CD4-positive, alpha-beta T cell (primary cell): ENCODE measurements at places on chromosomes 7 and 10. TPM values are rescaled to one million over a fixed set of nuclear protein-coding genes. Genes with fewer than 3 reads are reported as not detected.

GRCh38 chr7:141118767-141119166 lies 44.9 kb downstream of the TMEM178B start:
- H3K4me3 ChIP-seq, result no peak overlapping the region
- DNase-seq, result no peak
- H3K4me1 ChIP-seq, result no peaks in the 10 kb centered on the region
- H3K27me3 ChIP-seq, result no peaks in the 10 kb centered on the region
- no peaks in the 10 kb centered on the region for H3K36me3 ChIP-seq

- no peaks in the 10 kb centered on the region for H3K27me3 ChIP-seq
- peaks cover 32% of the 10 kb centered on the region for H3K36me3 ChIP-seq
- no peak for DNase-seq
- H3K4me1 ChIP-seq, result no peaks in the 10 kb centered on the region
- no peak overlapping the region for H3K27ac ChIP-seq
- H3K4me3 ChIP-seq, result no peak overlapping the region
These were observed 198.8 kb downstream of the SFMBT2 start for GRCh38 chr10:7211857-7212577.

- no peaks in the 10 kb centered on the region for H3K4me1 ChIP-seq
- no peak for DNase-seq
- H3K27me3 ChIP-seq, result no peaks in the 10 kb centered on the region
- H3K4me3 ChIP-seq, result no peak overlapping the region
- H3K27ac ChIP-seq, result no peak overlapping the region
These were observed 26.1 kb upstream of the GPR26 start for GRCh38 chr10:123640016-123640535.

GRCh38 chr10:15238555-15239335 lies 70.3 kb upstream of the NMT2 start:
- no peak overlapping the region for H3K27ac ChIP-seq
- no peaks in the 10 kb centered on the region for H3K4me1 ChIP-seq
- no peaks in the 10 kb centered on the region for H3K36me3 ChIP-seq
- no peak overlapping the region for H3K4me3 ChIP-seq
- no peaks in the 10 kb centered on the region for H3K27me3 ChIP-seq

The ACSL5 gene
- total RNA-seq, result 14.1 TPM

The HIBADH gene
- total RNA-seq, result 6.3 TPM
